Caco-2 (cell line): ENCODE measurements at places on chromosomes 2 and 18.

- DNase-seq: no peak
Observed at GRCh38 chr2:236969767-236970655, 115.7 kb upstream of the COPS8 start.

- no peak for DNase-seq
Observed at GRCh38 chr2:104577143-104577542, 276.8 kb upstream of the POU3F3 start.

DNA sequence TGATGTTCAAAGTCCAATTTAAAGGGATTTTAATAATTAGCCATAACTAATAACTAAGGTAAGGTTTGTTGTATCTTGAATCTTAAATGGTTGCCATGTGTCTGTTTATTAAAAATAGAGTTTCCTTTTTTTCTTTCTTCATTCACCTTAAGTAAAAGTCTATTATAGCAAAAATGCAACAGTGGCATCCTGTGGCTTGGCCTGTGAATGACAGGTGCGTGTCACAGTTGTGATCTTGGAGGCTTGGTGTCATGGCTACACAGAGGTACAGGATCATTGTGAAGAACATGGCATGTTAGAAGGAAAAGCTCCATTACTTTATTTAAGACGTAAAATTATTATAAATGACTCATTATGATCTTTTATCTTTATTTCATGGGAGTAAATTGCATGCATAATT is 246.1 kb downstream of the BCL2 start:
- peak; percentile 26 for DNase-seq

GRCh38 chr2:240137596-240138253 is 1.6 kb upstream of the COPS9 start:
- DNase-seq: no peak

DNA sequence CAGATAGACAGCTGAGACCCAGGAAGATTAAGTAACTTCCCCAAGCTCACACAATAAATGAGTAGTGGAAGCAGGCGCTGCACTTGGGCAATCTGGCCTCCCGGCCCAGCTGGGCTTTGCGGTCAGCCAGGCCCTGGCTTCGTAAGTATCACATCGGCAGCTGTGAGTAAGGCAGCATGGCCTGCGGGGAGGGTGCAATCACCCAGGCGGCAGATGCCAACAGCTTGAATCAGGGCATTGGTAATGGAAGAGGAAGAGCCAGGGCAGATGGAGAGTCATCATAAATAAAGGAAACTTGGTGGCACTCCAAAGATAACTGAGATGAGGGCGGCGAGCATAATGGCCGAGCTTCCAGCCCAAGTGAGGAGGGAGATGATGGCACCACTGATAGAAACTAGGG is 217.9 kb upstream of the PID1 start:
- no peak for DNase-seq

DNA sequence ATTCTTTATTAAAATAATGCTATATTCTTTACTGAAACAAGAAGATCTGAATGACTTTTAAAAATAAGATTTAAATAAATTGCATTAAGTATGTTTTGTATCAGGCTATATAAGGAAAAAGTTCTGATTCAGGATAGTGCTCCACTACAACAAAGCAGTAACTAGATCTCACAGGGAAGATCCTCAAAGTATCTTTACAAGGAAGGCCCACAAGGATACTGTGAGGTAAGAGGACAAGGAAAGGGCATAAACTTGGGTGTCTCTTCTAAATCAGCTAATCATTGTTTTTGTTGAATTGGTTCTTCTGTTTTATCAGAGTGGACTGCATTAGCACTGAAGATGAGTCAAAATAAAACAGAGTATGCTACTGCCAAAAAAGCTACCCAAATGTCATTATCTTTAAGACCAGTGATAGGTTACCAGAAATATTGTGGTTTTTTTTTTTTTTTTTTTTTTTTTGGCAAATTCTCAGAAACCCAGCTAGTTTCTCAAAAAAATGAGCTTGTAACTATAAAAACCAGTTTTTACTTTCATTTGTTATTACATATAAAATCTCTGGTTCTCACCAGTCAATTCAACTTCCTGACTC is 160.9 kb downstream of the BAZ2B start:
- DNase-seq: no peak
